ENCODE measurements at places on chromosomes 12 and 14. TPM values are rescaled to one million over a fixed set of nuclear protein-coding genes. Genes with fewer than 3 reads are reported as not detected.

FOXG1 gene
- 0.10 TPM for polyA plus RNA-seq

DYNC1H1 gene
- 290 TPM for polyA plus RNA-seq

KRT8 gene
- polyA plus RNA-seq = 262 TPM

DBX2 gene
- 0.06 TPM for polyA plus RNA-seq

SMCO3 gene
- 2.4 TPM for polyA plus RNA-seq

EML5 gene
- polyA plus RNA-seq = 2.9 TPM

CLEC2D gene
- polyA plus RNA-seq = 10.2 TPM

KRT6C gene
- polyA plus RNA-seq = not detected

DNA sequence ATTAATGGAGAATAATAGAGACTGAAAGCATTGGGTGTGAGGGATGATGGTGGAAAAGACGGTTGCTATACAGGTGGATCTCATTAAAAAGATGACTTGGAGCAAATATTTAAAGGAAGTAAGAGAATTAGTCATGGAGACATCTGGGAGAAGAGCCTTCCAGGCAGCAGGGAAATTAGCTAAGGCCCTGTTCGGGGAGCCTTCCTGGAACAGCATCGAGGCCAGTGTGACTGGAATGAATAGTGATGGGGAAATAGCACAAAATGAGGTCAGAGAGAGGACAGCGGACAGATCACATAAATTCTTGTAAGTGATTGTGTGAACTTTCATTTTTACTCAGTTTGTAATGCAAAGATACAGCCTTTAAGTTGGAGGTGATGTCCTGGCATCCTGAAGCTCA, 842.3 kb downstream of the SLC6A15 start:
- no peak for DNase-seq

DNA sequence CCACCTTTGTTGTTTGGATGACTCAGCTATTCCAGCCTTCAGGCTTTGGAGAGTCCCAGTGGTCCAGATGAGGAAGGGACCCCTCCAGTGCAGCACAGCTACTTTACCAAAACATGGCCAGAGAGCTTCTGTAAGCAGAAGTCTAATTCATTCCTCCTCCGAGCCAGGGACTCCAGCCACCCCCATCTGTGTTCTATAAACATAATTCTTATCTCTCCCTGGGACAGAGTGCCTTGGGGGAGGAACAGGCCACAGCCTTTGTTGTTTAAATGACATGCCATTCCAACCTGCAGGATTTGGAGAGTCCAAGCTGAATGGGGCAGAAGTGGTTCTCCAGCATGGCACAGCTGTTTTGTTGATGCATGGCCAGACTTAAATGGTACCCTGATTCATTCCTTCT, 994.0 kb downstream of the TRHDE start:
- no peak for DNase-seq

DNA sequence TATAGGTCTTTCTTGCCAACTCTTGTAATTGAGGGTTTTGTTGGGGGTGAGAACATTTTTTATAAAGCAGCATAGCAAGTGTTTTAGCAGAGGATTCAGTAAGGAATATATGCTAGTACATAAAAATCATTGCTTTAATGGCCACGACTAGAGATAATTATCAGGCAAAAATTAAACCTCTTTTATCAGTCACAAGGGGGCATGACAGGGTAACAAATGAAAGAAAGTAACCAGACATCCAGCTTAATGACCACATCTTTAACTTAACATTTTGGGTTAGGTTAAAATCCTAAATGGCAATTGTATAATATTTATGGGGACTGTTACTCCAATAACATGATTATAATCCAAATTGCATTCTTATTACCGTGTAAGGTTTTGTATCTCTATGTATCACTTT, 119.6 kb downstream of the LRRIQ1 start:
- DNase-seq = no peak

DNA sequence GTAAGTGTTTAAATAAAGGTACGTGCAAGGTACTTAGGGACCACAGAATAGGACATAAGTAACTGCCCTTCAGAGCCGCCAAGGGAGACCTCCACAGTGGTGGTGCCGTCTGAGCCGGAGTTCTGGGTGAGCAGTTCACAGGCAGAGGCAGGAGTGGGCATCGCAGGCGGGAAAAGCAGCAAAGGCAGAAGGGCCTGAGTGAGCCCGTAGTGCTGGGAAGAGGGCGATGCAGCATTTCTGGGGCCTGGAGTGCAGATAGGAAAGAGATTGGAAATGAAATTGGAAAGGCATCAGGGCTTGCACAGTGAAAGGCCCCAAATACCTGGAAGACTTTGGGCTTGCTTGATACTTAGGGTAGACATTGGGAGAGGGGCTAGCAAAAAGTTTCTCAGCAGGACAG, 32.9 kb downstream of the EVL start:
- no peak for DNase-seq

- DNase-seq = no peak
These were observed 19.8 kb upstream of the DHRS4 start for GRCh38 chr14:23933742-23934128.

GRCh38 chr14:91417983-91418386, 365 bp upstream of the CCDC88C start:
- no peak for DNase-seq

GRCh38 chr14:93974833-93975232, 1.5 kb downstream of the ASB2 start:
- DNase-seq = no peak

- no peak for DNase-seq
These were observed 49.8 kb downstream of the B4GALNT3 start for GRCh38 chr12:509500-509899.
